ENCODE measurements at places on chromosomes 1 and 21.

DNA sequence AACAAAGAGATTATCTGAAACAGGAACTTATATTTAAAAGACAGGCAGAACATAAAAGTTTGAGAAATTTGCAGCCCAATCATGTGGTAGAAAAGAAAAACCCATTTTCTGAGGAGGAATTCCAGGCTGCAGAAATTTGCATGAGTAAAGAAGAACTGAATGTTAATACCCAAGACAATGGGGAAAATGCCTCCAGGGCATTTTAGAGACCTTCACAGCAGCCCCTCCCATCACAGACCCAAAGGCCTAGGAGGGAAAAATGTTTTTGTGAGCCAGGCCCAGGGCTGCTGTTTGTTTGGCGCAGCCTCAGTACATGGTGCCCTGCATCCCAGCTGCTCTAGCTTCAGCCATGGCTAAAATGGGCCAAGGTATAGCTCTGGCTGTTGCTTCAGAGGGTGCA, 554.3 kb upstream of the CHRM3 start:
- no peak for DNase-seq

DNA sequence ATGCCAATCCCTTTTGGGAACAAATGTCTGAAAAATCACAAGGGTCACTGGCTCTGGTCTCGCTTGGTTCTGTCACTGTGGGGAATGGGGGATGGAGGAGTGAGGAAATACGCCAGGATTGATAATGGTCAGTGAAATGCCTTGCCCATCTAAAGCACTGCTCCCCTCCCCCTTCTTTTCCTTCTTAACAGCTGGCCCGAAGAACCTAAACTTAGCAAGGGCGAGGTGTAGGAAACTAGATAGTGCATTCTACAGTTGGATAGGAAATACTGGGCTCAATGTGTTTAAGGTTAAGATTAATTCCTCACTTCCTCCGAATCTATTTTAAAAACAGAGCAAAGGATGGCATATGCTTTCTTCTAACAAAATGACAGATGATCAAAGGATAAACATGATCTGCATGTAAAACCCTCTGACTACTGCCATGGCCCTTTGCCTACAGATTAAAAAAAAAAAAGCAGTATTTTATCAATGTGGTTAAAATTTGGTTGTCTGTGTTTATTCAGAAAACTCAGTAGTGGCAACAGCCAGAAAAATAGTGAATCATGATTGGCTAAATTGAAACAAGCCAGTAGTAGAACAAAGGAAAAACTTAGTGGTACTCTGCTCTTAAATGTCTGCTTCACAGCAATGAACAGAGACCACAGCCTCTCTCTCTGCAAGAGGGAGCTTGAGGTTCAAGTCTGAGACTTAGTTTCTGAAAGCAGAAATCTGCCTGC, 86.1 kb upstream of the VAV3 start:
- DNase-seq = no peak

DNA sequence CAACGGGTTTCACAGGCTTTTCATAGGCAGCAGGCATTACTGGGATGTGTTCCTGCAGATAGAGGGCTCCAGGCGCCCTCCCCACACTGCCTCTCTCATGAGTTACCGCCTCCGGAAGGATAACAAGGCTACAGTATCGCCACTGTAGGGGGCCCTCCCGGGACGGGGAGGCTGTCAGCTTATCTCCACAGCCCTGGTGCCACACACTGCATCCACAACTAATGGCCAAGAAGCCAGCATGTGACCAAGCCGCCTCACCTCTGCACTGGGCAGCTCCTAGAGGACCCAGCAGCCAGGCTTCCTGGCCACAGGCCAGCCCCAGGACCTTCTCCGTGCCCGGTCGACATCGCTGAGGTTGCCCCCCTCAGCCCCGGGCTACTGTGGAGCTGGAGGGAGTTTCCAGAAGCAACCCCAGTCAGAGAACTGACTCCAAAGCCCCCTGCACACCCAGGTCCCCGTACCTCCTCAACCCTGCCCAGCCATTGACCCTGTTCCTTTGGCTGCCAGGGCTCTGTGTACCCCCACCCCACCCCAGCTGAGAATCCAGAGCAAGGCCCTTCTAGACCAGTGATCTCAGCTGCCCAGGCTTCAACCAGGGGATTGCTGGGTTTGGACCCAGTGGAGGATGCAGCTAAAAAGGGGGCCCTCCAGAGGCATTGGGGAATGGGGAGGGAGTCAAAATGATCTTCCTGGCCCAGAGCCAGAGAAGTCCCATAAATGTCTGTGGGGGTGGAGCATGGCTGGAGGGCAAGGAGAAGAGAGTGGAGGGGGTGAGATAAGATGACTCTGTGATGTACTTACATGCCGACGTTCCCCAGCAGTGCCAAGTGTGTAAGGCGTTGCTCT, 45.0 kb downstream of the NEK2 start:
- DNase-seq = no peak

DNA sequence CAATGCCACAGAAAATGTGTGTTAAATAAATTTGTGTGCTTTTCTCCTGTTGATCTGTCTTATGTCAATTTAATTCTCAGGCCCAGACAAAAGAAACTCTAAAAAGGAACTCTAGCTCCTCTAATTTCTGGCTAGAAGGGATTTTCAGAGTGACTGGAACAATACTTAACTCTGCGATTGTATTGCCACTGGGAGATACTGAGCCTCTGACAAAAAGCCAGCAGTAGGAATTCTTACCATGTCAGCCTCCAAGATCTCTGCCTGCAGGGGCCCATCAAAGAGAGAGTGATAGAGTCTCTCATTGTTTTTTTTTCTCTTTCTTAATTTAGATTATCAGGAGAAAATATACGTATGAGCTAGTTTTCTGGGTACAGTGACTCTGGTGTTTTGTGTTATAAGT, 1165.7 kb downstream of the BRINP3 start:
- DNase-seq = no peak

GRCh38 chr21:23247334-23247733, 2249.1 kb downstream of the NCAM2 start:
- no peak for DNase-seq

DNA sequence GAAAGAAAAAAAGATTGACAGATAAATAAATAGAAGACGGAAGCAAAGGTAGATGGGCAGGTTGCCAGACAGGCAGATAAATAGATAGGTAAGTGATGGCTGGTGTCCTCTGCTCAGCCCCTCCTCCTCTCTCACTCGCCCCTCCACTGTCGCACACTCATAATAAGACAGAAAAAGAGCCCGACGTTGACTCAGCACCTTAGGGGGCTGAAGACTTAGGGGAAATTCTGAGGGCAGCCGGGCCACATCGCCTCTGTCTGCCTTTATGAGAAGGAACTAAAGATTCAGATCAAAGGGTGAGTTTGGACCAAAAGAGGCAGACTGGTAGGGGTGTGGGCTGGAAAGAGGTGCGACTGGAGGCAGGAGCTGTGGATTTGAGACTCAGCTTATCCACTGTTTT, 158.1 kb upstream of the IGSF21 start:
- DNase-seq = no peak

- DNase-seq = no peak
Observed at GRCh38 chr1:150760013-150760412, 5.6 kb downstream of the CTSS start.

DNA sequence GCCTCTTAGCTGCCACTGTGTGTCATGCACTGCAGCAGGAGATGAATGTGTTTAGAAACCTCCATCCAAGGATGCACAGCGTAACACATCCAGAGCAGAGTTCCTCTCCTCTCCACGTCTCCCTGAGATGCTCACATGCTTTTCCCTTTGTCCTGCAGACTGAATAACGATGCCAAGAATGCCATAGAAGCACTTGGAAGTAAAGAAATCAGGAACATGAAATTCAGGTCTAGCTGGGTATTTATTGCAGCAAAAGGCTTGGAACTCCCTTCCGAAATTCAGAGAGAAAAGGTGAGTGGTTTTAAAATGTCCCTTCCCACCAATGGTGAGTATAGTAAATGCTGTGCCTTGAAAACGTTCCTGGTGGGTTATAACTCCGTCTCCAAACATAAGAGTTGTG, 13.4 kb upstream of the MX2 start:
- DNase-seq = no peak

GRCh38 chr21:42568866-42569731, 55.4 kb downstream of the SLC37A1 start:
- DNase-seq = no peak

DNA sequence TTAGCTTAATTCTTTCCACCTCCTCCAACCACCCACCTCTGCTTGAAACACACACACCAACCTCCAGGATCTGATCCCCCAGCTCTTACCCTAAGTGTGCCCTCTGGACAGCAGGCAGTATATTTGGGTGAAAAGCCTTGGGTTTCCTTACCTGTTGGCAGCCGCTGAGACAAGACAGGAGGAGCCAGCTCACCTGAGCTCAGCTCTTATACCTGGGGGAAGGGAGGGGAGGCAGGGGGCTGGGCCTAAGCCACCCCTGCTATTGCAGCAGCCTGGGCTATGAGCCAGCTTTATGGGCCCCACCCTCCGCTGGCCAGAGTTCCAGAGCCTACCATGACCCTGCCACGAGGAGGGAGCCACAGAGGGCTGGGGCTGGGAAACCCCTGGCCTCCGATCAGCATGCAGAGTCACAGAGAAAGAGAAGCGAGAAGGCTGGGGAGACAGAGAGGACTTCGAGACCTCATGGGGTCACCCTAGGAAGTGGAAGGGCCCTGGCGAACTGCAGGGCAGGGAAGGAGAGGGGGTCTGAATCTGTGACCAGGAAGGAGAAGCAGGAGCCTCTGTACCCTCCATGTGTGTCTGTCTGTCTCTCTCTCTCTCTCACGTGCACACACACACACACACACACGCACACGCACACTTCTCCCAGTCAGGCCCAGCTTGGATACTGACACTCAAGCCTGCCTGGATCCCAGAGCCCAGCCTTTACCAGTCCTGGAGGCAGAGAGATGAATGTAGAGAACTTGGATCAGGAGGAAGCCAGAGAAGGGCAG, at the start of gene S100A14:
TSS of gene S100A14 (minus strand) at position 182 of the 773 bp plus-strand sequence. CDS start 467 bp downstream, outside the sequence.
- no peak for DNase-seq

Measured in AG04449 (cell line).